ENCODE measurements at places on chromosomes 7 and 10. TPM values are rescaled to one million over a fixed set of nuclear protein-coding genes. Genes with fewer than 3 reads are reported as not detected.

DNA sequence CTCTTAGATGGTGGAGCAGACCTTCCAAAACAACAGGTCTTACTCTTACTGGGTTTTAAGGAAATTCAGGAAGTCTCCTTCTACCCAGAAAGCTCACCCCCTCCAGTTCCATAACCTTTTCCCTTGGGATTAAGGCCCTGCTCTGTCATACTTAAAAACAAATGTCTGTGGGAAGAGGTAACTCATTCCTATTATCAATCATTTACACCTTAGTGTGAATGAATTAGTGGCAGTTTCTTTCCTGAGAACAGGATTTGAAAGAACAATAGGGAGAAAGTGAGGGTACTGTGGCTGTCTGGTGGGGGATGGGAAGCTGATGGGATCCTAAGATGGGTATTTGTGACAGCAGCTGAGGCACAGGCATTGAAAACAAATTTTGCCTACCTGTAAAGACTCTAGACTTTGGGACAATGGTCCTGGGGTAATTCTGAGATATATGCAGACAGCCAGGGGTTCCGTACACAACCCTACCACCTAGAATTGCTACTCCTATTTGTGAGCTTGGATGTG, 22.2 kb upstream of the PDLIM1 start:
- no peak for DNase-seq

GRCh38 chr7:100191775-100192174, 14.1 kb downstream of the STAG3 start:
- DNase-seq = no peak

DNA sequence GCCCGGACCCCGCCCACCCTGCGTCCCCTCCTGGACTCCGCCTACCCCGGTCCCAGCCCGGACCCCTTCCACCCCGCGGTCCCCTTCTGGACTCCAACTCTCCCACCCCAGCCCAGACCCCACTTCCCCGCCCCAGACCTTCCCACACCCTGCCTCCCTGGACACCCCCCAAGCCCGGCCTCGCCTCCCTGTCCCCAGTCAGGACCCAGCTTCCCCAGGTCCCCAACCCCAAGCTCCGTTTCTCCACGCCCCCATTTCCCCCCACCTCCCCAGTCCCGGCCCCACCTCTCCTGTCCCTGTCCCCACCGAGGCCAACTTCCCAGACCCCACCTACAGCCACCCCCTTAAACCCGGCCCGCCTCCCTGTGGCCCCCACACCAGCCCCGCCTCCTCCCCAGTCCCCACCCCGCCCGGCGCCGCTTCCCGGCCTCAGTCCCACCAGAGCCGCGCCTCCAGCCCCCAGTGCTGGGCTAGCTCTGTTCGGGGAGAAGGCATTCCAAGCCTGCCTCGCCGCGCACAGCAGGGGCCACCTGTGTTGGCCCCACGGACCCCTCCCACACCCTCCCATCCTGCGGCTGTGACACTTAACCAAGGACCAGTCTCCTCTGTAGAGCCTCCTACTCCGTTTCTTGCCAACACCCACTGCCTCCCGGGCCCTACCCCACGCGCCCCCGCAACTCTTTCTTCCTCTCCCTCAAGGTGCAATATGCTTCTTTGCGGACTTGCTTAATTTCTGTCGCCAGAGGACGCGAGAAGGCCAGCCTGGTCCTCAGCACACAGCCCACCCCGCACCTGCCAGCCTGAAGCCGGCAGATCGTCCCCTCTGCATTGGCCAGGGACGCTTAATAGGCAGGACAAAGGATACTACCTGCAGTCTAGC, 736 bp upstream of the ITIH5 start:
- no peak for DNase-seq

DNA sequence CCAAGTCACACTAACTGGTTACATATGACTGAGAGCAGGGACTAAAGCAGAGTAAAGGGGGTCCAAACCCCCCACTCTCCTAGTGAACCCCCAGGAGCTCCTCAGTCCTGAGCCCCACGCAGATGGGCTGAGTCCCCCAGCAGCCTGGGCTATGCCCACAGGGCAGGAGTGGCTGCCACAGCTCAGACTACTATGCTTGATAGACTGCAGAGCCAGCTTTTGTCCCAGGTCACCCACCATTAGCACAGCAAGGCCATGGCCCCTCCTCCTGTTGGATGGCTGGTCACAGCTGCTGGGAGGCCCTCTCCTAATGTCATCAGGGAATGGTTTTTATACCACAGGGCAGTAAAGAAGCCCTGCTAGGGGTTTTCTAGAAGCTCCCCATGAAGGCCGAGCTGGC, 46.3 kb upstream of the FGFR2 start:
- no peak for DNase-seq

Gene DLX6
- total RNA-seq = not detected

Gene THSD7A
- total RNA-seq = not detected

Gene LYZL2
- not detected for total RNA-seq

Gene VPS26A
- total RNA-seq = 24.7 TPM

- peak; percentile 74 for DNase-seq
Observed at GRCh38 chr7:138875794-138876193, 77.8 kb upstream of the ATP6V0A4 start.

Gene BUD23
- 138 TPM for total RNA-seq

DNA sequence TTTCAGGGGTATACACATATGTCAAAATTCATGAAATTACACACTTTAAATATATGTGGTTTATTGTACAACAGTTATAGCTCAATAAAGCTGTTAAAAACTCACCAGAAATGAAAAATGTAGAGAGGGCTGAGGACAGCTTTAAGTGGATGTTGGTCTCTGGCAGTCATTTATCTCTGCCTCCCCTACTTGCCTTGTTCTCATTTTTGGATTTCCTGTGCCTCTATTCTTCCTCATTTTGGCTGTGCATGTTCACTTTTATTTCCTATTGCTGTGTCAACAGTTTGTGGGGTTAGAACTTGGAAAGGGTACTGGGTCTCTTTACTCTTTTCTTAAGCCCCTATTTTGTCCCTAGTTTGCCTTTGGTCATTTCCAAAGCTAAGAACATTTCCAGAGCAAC, 18.6 kb upstream of the MEST start:
- no peak for DNase-seq

- no peak for DNase-seq
Observed at GRCh38 chr10:111107846-111108245, 31.0 kb downstream of the ADRA2A start.

DNA sequence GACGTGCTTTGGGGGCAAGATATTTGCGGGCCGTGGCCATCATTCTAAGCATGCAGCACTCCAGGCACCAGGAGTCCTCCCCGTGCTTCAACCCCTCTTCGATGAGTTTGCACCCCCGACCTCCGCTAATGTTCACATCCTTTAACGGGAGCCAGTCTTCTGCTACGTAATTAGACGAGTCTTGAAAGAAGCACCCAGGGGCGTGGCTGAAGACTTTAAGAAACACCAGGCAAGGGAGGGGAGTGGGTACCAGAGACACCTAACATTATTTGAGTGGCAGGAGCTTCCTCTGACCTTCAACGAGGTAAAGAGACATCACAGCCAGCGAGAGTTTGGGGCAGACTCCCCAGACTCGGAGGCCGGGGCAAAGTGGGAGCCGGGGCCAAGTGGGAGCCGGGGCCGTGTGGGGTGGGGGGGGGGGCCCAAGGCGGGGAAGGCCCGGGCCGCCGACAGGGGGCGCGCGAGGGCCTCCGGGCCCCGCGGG, 31.1 kb upstream of the TOMM7 start:
- DNase-seq = peak; percentile 58

DNA sequence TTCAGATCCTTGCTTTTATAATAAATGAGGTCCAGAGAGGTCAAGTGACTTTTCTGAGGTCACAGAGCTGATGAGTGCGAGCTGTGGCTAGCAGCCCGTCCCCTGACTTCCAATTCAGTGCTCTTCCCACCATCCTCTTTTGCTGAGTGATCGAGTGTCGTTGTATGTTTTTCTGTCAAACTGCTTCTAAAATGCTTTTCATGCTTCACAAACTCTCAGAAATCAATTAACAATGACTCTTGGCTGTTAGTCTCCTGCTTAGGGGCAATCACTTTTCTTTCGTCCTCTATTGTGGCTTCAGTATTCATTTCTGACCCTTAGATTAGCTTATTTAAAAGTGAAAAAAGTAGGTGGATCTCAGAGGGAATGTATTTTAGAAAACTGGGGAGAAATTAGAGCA, 423.7 kb downstream of the DPP6 start:
- no peak for DNase-seq

DNA sequence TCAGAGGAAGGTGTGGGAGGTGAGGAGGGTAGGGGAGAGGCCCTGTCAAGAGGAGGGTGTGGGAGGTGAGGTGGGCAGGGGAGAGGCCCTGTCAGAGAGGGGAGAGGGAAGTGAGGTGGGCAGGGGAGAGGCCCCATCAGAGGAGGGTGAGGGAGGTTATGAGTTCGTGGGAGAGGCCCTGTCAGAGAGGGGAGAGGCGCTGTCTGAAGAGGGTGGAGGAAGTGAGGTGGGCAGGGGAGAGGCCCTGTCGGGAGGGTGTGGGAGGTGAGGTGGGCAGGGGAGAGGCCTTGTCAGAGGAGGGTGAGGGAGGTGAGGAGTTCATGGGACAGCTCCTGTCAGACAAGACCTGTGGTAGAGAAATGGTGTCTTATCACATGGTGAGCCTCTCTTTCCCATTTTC, 74.4 kb downstream of the INPP5A start:
- no peak for DNase-seq

DNA sequence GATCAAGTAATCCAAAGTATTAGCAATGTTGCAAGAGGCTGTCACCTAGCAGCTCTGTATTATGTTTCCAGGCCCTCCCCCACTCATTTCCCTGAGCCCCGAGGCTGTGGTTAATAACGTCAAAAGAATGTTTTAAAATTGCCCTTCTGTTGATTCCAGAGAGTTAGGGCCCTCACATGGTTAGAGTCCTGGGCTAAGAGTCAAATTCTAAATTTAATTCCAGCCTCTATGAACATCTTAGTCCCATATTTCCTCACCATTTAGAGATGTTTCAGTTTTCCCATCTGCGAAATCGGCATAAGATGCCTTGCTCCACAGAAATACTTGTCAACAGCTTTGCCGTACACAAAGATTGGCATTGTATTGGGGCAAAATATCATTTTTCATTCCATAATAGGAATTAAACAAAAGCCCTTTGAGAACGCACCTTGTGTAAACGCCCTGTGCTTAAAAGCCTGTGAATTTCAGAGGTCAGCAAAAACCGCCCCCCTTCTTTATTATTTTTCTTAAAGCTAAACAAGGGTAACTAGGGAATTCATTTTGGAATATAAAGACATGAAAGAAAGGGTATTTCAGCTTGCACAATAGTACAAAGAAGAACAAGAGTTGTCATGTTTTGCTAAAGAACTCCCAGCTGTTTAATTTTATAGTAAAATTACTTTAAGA, 135.8 kb downstream of the ARID5B start:
- no peak for DNase-seq

DNA sequence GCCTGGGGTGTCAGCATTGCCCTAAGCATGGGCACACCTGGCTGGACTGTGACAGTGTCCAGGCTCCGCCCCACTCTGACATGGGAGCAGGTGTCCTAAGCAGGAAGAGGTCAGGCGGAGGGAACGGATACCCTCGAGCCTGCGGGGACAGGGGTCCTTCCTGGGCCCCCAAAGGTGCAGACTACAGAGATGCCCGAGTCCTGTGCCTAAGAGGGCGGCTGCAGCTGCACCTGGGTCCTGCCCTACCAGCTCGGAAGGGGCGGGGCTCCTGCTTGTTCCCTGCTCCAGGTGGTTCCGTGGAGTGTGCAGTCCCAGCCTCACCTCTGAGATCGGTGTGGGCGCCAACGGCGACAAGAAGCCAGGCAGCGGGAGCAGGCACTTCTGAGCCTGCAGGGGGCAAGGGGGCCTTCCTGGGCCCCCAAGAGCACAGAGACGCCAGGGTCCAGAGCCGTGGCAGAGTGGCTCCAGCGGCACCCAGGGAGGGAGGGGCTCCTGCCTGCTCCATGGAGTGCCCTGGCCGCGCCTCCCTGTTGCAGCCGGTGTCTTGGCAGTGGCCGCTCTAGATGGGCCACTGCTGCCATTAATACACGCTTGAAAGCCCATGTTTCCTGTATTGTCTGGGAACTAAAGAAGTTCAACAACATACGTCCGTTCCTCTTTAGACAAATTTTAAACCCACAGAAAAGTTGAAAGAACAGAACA, 64.5 kb upstream of the CACNA2D1 start:
- no peak for DNase-seq

GRCh38 chr10:103921750-103922195, 3.8 kb upstream of the STN1 start:
- peak; percentile 27 for DNase-seq

GRCh38 chr7:30757342-30757692, 5.4 kb downstream of the INMT start:
- DNase-seq = no peak

Gene TMEM140
- 4.5 TPM for total RNA-seq

Gene SNX10
- total RNA-seq = 48.3 TPM

Gene AFAP1L2
- total RNA-seq = 4.1 TPM

Gene GFRA1
- total RNA-seq = not detected

Gene IMPDH1
- 95.8 TPM for total RNA-seq

DNA sequence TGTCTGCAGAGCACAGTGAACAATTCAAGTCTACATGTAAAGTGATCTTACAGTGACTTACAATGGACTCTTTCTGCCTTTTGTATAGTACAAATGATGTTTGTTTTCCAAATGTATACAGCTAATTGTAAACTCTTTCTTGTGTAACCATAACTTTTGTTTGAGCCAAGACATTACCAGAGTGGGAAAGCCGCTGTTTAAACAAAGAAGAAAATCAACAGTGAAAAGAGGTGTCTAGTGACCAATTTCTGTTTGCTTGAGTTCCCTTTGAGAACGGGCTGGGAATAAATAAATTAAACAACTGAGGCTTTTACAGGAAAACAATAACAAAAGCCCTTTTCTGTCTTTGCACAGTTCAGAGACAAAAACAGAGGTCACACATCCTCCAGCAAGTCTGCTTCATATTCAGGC, 1163.4 kb downstream of the CNTNAP2 start:
- no peak for DNase-seq

DNA sequence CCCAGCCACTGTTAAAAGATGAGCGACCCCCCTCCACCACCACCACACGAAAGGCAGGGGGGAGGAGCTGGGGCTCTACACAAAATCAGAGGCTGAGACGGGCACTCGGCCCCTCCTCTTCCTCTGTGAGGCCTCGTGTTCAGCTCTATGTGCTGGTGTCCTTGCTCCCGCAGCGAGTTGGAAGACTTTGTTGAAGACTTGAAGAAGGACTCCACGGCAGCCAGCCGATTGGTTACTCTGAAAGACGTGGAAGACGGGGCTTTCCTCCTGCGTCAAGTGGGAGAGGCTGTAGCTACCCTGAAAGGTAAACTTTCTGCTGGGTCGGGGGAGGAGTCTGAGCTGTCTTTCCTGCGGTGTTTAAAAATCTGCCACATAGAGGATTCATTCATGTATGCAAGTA, 203.7 kb downstream of the ARHGAP21 start:
- peak; percentile 28 for DNase-seq

Measured in activated T-helper 1 cell treated with anti-CD3 and anti-CD28 coated beads, Interleukin-12 subunit alpha, Interleukin-12 subunit beta, Interleukin-2, Interleukin-4 antibody, amounts not matched to agents 30 ng/mL and 10 ng/mL and 1 ng/mL, durations not matched to agents 14 hours and 24 hours and 36 hours (primary cell).